ENCODE measurements at places on chromosomes 3 and 15.

- DNase-seq = no peak
Observed at GRCh38 chr3:172929451-172929850, 178.9 kb downstream of the ECT2 start.

DNA sequence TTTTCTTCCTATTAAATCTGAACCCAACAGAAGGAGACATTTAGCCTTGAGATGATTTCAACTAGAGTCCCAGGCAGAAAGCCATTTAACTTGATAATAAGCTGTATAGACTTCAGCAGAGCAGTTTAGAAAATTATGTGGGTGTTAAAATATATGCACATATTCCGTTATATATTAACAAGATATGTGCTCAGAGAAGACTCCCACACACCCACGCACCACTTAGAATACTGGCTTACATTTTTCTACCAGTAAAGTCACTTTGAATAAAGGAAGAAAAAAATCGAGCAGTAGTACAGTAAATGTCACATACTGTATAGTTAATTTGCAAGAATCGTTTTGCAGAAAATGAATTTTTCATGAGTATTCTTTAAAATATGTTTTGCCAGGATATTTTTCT lies 599.3 kb downstream of the FGF12 start:
- no peak for DNase-seq

DNA sequence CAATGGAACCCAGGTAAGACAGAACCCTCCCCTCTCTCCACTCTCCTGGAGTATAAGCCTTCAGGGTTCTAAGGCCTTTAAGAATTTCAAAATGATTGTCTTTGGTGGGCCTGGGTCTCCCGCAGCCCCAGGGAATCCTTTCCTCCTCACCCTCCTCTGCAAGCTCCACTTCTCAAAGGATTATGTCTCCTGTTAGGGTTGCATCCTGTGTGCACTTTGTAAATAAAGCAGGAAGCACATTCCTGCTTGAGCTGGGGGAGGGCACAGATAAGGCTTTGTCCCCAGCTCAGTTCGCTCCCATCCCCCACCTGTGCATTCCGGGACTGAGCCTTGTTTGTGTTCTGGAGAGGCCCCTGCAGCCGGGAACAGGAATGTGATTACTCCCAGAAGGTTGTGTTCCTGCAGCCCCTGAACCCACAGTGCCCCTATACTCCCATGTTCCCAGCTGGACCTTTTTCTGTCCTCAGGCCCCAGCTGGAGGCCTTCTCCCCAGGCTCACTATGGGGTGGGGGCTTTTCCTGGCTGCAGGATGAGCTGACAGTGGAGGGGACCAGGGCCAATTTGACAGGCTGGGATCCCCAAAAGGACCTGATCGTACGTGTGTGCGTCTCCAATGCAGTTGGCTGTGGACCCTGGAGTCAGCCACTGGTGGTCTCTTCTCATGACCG lies 9.5 kb downstream of the TYRO3 start:
- DNase-seq = no peak

GRCh38 chr3:14646589-14647413 lies 4.8 kb upstream of the CCDC174 start:
- no peak for DNase-seq

DNA sequence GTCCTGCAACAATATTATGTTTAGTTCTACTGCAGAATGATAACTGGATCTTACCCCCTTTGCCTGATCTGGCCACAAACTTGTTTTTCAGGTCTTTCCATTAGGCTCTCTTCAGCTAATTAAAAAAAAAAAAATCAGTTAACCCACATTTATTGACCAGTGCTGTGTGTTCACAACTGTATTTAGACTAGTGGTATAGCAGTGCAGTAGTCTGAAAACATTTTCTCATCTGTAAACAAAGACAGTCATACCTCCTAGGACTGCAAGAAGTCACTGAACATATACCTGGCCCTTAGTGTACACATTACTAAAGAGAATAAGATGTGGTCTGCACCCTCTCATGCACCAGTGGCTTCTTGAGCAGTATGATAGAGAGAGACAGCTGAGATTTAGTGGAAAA lies 22.5 kb downstream of the LPP start:
- DNase-seq = no peak

GRCh38 chr3:56192001-56192400 lies 276.3 kb downstream of the ERC2 start:
- no peak for DNase-seq

DNA sequence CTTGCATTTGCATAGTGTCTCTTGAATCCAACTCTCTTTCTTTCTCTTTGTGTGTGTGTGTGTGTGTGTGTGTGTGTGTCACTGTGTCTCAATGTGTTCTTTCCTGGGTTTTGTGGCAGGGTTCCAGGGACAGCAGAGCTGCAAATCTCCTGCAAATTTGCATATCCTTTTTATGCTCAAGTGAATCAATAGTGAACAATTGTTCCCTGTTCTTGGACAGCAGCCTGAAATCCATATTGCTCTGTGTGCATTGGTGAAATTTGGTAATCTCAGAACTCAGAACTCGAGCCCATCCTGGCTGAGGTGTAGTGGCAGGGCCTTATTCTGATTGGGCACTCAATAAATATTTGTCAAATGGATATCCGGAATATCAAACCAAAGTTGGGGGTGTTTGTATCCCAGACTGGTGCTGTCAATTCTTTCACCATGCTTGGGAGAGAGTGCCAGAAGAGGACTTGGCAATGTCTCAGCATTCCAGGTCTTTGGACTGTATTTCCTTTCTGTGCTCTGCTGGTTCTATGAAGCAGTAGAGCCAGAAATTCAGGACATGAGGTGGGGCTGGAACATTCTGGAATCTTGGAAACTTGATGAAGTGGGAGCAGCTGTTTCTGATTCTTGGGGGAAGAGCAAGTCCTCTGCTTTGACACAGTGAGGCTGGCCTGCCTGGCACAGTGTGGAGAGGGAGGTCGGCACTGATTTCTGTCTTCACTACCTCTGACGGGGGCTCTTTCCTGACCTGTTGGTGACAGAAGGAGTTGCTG lies 380.6 kb upstream of the C2CD4B start:
- no peak for DNase-seq

- no peak for DNase-seq
Observed at GRCh38 chr3:158659454-158660237, 12.8 kb downstream of the LXN start.

- no peak for DNase-seq
Observed at GRCh38 chr3:182911782-182912111, 68.6 kb downstream of the DCUN1D1 start.

- no peak for DNase-seq
Observed at GRCh38 chr15:55277116-55277564, 12.5 kb downstream of the RAB27A start.
